Lower leg skin (tissue), 4 donors: ENCODE measurements at places on chromosomes 12 and 14.

DNA sequence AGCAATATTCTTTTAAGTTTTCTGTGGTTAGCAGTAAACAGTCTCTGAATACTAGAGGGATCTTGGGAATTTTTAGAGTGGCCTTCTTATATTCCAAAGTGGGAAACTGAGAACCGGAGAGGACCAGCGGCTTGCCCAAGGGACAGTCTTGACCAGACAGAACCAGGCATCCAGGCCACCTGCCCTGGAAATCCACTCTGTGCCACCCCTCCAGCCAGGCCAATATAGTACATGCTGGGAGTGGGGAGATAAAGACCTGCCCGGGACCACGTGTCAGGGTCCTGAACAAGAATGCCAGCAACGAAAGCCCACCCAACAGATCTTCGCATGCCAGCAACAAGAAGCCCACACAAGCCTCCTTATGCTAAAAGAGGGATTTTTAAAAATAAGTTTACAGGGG lies 49.4 kb upstream of the RIN3 start:
- DNase-seq, result peak; percentile 49

- peak; percentile 57 for DNase-seq
Observed at GRCh38 chr12:94535510-94535921, 75.8 kb upstream of the CEP83 start.

DNA sequence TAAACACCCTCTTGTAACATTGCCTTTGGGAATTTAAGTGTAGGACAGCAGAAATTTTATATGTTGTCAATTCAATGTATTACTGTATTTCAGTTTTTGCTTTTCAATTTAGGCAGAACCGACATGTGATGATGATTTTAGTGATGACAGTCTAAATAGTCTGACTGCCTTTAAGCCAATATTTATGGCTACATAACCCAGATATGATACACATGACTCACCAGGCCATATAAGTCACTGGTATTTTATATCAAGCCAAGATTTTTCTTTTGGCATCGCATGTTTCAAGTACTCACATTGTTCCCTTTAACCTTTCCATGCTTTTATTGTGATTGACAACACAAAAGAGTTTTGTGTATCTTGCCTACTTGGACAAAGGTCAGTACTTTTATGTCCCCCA lies 13.6 kb upstream of the PPM1A start:
- no peak for DNase-seq

DNA sequence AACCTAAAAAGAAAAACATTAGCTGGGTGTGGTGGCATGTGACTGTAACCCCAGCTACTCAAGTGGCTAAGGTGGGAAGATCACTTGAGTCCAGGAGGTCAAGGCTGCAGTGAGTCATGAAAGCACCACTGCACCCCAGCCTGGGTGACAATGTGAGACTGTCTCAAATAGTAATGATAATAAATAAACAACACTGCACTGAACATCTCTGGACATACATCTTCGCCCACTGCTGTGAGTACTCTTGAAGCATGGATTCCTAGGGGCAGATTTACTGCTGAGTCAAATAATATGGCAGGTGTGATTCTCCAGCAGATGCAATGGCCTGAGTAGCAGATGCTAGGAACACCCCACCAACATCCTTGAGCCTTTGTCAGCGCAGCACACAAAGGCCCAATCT lies 23.6 kb downstream of the ABCB9 start:
- no peak for DNase-seq

DNA sequence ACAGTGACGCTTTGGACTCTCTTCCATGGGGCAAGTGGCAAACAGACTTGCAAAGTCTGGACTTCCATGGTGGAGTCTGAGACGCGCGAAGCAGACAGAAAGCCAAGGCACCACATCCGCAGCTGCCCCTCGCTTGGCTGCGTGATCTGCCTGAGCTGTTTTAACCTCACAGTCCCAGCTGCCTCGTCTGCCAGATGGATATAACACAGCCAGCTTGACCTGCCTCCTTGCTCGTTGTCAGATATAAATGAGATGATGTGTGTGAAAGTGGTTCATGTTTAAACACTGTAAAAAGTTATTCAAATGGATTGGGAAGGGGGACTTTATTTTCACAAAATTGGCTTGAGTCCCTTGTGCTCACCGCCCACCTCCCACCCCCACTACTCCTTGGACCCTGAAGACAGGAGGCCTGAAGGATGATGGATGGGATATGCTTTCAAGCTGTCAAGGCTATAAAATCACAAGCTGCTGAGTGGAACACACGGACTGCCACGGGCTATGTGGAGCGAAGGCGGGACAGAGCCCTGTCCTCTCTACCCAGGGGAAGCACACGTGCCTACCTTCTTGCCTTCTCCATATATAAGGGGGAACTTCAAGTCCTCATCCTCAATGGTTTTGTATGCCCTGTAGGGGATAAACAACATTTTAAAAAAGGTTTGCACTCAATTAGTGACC lies 226.9 kb downstream of the MON2 start:
- no peak for DNase-seq

DNA sequence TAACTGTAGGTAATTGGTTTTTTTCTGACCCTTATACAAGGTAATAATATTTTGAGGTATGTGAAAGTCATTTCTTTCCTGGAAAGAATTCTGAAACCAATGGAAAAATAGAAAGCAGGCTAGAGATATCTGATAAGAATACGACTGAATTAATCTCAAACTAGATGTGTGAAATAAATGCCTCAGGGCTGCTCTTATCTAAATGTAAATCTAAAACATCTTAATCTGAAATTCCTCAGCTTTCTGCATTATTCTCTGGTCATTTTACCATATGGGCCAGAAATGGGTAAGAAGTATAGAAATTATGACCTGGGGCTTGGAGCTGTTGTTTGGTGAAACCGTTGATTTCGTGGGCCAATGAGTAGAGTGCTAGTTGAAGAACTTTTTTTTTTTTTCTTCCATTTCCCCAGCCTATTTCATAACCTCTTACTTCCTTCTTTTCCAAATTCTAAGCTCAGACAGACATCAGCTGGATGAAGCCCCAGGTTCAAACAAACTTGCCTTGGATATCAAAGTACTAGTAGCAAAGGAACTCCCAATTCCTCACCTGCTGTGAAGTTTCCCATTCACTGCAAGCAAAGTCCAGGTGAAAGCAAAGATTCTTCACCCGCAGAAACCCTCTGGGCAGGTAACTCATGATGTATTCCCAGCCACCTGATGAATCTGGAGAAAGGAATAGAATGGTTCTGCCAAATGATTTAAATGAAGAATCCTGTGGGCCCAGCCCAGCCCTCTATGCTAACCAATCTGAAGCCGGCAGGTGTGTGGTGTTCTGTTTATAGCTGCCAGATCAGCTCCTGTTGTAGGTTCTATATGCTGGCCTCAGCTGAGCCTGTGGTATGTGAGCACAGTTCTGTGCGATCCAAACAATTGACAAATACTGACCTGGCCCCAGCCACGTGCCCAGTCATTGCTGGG lies 9.7 kb upstream of the FOS start:
- no peak for DNase-seq

DNA sequence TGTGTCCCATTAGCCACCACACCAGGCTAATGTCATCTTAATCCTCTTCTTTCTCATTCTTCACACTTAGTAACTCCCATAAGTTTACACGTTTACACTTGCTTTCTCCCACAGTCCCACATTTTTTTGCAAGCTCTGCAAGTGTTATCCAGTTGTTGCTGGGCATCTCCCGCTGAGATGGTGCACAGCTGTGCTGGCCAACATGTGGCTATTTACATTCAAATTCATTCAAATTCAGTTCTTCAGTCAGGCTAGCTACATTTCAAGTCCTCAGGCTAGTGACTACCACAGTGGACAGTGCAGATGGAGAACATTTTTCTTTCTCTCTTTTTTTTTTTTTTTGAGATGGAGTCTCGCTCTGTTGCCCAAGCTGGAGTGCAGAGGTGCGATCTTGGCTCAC lies 9.8 kb upstream of the TEAD4 start:
- DNase-seq, result no peak

DNA sequence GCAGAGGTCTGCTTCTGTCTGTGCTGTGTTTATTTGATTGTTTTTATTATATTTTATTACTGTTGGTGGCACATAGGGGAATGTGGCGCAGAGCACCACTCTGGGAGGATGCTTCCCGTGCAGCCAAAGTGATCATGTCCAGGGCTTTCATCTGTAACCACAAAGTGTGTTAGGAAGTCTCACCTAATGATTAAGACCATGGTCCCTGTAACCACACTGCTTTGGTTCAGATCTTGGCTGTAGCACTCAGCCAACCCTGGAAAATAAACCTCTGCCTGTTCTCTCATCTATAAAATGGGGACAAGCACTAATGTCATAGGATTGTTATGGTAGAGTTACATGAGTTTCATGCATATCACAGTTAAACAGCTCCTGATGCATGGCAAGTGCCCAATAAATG lies 1.9 kb downstream of the RESF1 start:
- DNase-seq, result no peak
